Brain (organoid and tissue), 16 donors: ENCODE measurements at places on chromosomes 11 and 22. TPM values are rescaled to one million over a fixed set of nuclear protein-coding genes. Genes with fewer than 3 reads are reported as not detected.

Gene OR5D13
- not detected for polyA plus RNA-seq

Gene MGAT3
- polyA plus RNA-seq = 19.3 TPM

Gene SEC14L2
- 25.3 TPM for polyA plus RNA-seq

Gene MMP27
- polyA plus RNA-seq = not detected

Gene NFRKB
- polyA plus RNA-seq = 22.7 TPM

Gene CRYBB3
- polyA plus RNA-seq = not detected

Gene CST6
- not detected for polyA plus RNA-seq
